ENCODE measurements at places on chromosomes 4 and X.

- DNase-seq = no peak
These were observed 17.7 kb downstream of the SPON2 start for GRCh38 chr4:1154523-1155182.

DNA sequence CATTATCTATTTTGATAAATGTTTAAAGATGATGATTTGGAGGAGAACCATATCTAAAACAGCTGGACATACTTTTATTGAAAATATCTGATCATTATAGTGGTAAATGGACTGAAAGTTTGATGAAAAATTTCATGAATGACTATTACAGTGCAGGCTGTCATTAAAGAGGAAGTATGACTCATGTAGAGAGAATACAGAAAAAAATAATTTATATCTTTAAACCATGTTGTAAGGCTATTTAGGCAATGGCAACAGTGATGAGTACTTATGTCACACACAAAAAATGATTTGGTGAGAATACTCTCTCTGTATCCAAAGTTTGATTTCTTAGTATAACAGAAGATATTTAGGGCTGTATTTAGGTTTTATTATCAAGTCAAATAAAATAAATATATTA, 3.9 kb upstream of the GLRB start:
- no peak for DNase-seq

GRCh38 chr4:129970801-129971200, 874.8 kb downstream of the C4orf33 start:
- DNase-seq = no peak

DNA sequence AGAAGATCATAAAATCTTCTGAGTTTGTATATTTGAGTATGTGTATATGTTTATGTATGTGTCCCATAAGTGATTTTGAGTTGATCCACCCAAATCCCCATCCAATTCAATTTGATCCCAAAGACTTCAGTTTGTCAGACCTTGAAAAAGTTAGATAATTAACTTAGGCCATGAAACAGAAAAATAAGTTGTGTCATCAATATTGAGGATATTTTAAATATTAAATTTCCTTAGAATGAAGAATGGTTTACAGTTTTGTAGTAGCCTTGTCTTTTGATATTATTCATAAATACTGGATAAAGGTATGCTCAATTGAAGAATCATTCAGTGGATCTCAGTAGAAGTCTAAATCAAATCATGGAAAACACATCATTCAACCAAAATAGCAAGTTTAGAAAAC, 864.4 kb upstream of the INTU start:
- no peak for DNase-seq

DNA sequence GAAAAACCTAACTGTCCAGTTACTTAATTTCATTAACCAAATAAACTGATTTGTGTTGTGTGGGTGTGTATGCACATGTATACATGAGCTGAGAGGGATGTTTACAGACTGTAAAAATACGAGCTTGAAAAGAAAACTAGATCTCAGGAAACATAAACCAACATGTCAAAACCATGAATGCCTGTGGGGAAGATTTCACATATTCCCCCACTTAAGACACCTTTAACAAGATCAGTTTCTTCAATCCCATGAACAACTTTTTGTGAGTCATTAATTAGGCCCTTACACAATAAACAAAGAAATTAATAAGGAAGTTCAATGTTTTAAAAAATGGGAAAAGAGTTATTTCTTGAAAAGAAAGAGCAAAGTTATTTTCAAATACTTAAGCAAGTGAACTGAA, 170.8 kb downstream of the ZNF674 start:
- DNase-seq = no peak
